ENCODE measurements at places on chromosomes 2 and 18.
A peak's percentile ranks its signal among the peaks of the same experiment; 100 is the strongest.

GRCh38 chr2:9278439-9278838, 71.8 kb downstream of the ASAP2 start:
- DNase-seq, result no peak

GRCh38 chr2:207167099-207167923, 1.6 kb upstream of the KLF7 start:
- DNase-seq, result no peak

GRCh38 chr18:54805571-54806334, 22.5 kb upstream of the RAB27B start:
- DNase-seq, result no peak

DNA sequence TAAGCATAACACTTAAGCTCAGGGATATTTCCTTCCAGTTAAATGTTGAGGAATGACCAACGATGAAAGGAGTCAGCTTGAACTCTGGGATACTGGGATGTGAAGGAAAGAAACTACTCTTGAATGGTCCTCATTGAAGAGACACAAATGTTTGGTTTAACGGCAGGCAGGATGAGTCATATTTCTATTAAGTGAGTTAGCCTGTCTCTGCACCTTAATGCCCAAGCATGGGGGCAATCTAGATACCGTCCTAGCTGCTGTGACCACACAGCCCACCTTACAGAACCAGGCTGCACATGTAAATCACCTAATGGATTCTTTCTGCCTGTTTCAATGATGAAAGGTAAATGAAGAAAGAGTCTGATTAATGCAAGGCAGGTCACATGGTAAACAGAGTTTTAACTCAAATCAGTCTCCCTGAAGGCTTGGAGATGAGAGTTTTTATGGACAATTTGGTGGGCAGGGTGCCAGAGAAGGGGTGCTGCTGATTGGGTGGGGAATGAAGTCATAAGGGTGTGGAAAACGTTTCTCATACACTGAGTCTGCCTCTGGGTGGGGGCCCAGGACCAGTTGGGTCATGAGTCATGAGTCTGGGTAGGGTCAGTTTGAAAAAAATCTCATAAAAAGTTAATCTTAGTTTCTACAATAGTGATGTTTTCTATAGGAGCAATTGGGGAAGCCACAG, 144.6 kb upstream of the MMADHC start:
- peak; percentile 9 for DNase-seq

GRCh38 chr2:160141419-160141818, 58.7 kb downstream of the ITGB6 start:
- DNase-seq, result no peak

GRCh38 chr2:190996947-190997346, 17.0 kb downstream of the STAT1 start:
- DNase-seq, result no peak

DNA sequence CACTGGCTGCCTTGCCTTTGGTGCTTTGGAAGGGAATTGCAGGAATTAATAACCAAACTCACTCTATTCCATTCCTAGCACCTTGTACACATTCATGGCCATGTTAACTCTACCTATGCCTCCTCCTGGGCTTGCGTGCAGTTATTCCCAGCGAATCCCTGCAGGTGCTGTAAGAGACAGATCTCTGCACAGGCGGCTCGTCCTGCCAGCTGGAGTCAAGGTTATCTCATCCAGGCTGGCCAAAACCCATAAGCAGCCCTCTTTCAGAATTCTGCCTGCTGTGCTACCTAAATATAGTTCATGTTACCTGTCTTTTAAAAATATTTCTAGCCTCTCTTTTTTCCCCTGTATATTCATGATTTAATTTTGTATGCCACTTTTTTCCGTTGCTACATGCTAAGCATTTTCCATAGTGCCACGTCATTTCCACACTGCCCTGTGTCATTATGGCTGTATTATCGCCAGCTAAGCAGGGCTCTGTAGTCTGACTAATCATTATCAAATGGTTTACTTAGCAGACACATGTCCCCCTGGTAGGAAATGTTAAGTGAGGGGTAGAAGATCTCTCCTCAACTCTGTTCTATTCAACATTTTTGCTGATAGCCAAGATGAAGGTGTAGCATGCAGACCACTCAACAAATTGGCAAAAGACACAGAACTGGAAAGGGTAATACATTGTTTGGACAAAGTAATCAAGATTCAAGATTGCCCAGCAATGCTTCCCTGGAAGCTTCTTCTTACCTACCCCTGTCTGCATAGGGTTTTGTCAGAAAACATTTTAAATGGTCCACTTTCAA, 79.7 kb upstream of the TAF1B start:
- peak; percentile 59 for DNase-seq

DNA sequence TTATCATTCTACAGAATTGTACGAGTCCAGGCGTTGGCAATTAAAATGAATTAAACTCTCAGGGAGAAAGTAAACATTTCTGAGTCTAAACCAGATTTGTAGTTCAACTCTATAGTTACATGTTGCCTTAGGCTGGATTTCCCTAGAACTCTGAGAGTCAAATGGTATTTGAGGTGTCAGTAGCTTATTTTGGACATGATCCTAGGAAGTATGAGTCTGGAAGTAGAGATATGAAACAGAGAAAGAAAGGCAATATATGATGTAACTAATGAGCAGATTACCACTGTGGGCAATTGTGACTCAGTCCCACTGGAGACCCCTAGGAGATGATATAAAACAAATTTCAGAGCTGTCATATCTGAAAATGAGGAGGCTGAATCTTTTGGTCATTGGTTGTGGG, 199.1 kb upstream of the UBE2E3 start:
- no peak for DNase-seq

DNA sequence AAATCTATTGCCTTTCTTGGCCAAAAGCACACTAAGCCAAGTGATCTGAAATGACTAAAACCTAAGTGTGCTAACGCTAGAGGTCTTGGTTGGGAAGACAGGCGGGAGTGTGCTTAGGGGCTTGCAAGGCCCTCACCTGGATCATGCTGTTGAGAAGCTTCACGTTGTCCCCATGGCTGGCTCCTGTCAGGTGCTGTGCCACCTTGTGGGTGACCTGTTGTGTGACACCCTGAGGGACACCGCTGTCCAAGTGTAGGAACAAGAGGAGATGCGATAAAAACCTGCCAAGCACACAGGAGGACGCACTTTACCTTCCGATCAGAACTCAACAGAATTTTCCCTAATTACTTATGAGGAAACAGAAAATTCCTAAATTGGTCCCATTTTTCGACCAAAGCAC, 50.8 kb downstream of the EPG5 start:
- DNase-seq, result no peak

DNA sequence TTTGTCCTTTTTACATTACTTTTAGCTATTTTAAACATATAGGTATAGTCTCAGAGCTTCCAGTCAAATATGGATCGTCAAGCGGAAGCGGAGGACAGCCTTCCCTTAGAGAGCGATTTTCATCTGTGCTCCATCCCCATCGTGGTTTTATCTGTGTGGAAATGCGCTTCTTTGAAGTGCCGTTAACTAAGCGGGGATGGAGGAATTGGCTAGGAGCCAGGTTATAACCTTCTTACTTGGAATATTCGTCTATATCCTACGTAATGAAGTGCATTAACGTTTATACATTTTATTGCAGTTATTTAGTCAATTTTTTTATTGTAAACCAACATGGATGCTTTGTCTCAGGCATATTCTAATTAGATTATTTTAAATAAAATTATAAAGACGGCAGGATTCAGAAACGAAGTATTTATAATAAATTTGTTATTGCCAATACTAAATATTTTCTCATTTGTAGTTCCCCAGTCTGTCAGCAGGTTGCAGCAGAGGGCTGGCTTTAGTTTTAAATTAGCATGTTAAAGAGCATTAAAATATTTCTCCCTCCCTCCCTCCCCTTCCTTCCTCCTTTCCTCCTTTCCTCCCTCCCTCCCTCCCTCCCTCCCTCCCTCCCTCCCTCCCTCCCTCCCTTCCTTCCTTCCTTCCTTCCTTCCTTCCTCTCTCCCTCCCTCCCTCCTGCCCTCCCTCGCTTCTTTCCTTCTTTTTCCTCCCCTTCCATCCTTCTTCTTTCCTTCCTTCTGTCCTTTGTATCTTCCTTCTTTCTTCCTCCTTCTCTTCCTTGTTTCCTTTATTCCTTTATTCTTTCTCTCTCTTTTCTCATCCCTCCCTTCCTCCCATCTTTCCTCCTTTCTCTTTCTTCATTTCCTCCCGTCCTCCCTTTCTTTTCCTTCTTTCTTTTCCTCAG, 80.6 kb upstream of the DOCK10 start:
- DNase-seq, result peak; percentile 29

DNA sequence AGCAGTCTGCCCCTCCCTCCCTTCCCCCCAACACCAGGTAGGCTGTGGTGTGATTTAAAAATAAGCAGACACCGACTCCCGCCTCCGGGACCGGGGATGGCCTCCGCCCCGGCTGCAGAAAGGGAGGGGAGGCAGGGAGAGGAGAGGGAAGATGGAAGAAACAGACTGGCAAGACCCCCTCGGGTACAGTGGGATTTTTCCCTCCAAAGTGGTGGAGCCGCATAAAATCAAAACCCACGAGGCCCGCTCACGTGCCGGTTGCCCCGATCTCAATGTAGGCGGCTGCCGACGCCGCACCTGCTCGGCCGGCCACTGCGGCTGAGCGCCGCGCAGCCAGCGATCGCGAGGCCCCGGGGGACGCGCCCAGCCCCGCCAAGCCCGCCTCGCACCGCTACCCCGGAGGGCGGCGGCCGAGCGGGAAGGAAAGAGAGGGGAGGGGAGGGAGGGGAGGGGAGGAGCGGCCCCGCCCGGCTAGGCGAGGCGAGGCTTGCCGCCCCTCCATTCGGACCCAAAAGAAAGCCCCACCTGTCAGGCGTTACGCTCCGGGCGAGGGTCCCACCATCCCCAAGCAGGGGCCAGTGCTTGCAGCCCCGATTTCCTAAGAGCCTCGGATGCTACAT, 811 bp downstream of the ADD2 start:
- peak; percentile 60 for DNase-seq

All from ACHN (cell line).